C1 segment of cervical spinal cord (tissue), 14 donors: ENCODE measurements at places on chromosomes 7 and 10.

DNA sequence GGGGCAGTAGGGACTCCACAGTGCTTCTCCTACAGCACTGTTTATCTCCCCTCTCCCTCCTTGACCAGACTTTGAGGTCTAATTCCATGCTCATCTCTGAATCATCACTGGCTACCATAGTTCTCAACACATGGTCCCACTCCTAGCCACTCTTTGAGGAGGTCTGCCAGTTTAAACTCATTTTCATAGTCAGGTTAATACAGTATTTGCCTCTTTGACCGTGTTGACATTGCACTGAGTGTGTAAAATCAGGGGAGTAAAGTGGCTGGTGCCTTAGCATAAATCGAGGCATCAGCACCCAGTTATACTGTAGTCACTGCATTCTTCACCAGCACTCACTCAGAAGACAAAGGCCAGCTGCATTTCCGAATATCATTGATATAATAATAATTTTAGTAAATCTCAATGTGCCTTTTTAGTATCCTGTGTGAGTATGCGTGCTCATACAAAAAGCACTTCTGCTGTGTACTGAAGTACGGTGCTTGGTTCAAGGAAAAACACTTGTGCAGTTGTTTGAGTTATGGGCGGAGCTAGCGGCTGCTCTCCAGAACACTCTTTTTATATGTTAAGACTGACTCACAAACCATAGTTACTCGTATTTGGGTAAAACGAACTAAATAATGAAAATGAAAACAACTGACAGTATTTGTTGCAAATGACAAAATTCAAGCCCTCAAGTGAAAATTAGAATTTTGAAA, 89.7 kb downstream of the GALNT11 start:
- no peak for DNase-seq

DNA sequence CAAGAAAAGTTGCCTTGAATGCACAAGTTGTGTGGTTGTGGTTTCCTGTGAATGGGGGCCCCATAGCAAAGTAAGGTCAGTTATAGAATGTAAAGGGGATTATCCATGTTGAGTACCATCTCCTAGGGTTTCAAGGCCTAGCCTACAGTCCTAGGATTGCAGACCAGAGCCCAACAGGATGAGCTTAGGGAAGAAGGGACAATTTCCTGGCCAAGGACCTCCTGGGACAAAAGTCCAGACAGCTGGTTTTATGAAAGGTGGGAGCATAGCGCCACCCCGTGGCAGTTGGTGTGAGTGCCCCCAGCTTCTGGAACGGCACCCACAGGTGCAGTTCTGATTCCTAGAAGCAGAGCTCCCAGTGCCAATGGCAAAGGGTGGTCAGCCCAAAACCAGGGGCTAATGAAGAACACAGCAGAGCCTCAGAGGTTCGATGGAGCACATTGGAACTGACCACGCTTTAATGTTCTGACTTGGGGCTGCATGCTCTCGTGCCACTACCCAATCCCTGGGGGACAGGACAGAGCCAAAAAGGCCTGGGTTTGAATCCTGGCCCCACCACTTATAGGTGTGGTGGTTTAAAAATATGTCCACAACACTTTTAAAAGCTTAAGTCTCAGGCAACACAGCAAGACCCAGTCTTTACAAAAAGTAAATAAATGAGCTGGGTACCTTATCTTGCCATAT, 25.8 kb upstream of the TMEM120A start:
- peak; percentile 34 for DNase-seq

- peak; percentile 55 for DNase-seq
Observed at GRCh38 chr10:19817231-19817933, 1.1 kb downstream of the PLXDC2 start.

DNA sequence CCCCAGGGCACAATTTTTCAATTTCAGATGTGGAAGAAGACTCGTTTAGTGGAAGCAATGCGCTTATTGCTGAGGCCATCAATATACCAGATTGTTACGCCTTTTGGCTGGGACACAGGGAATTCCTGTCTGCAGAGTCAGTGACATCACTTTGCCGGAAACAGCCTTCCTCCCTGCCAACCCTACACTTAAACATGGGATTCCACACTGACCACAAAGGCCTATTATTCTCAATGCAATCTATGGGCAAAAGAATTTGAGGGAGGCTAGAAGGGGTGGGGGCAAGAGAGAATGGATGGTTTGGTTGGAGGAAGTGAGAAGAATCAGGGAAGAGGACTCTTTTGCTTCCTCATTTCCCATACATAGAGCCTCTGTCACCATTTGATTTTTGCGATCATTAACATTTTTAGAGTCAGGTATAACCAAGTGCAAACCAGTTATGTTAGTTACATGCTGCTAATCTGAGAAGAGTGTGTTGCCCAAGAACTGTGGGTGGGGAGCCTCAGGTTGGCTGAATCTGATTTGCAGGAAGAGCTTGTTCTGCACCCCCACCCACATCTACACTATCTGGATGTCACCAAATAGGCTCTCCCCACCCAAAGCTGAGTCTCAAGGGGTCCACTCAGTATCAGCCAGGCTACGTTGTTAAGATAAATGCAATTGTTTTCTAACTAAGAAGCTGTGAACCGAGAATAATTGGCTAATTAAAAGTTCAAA, 58.2 kb downstream of the ENTPD1 start:
- DNase-seq, result peak; percentile 9

- no peak for DNase-seq
Observed at GRCh38 chr7:130079846-130080394, 9.6 kb downstream of the KLHDC10 start.

GRCh38 chr10:4720463-4720862, 105.5 kb upstream of the AKR1E2 start:
- no peak for DNase-seq

DNA sequence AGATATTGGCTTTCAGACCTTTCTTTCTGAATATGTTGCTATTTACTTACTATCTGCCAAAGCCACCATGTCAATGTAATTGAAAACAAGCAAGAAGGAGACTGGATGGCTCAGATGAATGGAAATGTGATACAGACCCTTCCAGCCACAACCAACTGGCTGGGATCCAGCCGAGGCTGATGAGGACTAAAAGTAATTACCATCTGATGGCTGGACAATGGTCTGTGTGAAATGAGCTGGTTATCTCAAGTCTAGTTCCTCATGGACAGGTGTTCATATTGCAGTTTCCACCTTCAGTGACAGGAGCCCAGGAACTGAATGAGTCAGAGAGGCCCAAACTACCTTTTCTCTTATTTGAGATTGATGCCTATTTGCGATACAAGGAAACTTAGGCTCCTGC, 267.5 kb downstream of the GATA3 start:
- DNase-seq, result no peak

GRCh38 chr7:127901895-127902703, 129.1 kb downstream of the LRRC4 start:
- no peak for DNase-seq

GRCh38 chr10:35097510-35097909, 7.4 kb upstream of the CUL2 start:
- no peak for DNase-seq

GRCh38 chr10:132257271-132257670, 50.5 kb downstream of the STK32C start:
- no peak for DNase-seq

DNA sequence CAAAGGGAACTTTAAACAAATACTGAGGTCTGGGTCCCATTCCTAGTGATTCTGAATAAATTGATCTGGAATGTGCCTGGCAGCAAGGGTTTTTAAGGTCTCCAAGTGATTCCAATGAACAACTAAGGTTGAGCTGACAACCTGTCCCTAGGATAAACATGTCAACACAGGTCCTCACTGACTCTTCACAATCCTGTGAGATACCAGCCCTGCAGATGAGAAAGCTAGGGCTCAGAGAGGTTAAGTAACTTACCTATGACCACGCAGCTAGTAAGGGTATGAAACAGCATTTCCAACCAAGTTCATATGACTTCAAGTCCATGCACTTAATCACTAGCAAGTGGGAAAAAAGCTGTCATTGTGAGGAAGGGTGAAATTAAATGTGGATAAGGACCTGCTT, 44.0 kb downstream of the SEM1 start:
- no peak for DNase-seq

GRCh38 chr7:106597014-106597413, 63.9 kb downstream of the CCDC71L start:
- DNase-seq, result no peak

GRCh38 chr7:137670222-137671064, 176.3 kb downstream of the DGKI start:
- DNase-seq, result peak; percentile 5

DNA sequence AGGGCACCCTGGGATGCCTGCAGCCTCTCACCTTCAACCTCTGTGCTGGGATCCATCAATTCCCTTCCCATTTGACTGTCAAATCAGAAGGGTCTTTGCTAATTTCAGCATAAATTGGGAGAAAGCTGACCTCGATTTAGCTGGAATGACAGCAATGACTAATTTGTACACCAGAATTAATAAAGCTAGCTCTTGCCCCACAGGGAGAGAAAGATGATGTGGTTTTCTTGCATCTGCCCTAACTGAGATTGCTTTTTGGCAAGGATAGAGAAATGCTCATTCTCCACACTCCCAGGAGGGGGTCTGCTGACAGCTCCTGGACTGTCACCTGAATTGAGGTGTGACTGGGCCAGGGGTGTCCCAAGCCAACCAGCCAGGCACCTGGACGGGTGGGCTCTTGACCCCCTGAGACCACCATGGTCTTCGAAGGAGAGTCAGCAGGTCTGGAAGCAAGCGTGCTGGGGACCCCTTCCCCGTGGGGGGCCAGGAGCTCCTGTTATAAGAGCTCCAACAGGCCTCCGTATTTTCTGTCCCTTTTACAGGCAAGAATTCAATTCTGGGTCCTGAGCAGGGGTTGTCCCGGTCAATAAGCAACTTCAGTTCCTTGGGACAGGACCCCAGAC, 42.1 kb downstream of the RBM17 start:
- no peak for DNase-seq

- no peak for DNase-seq
Observed at GRCh38 chr7:91165006-91165845, 99.0 kb upstream of the FZD1 start.

DNA sequence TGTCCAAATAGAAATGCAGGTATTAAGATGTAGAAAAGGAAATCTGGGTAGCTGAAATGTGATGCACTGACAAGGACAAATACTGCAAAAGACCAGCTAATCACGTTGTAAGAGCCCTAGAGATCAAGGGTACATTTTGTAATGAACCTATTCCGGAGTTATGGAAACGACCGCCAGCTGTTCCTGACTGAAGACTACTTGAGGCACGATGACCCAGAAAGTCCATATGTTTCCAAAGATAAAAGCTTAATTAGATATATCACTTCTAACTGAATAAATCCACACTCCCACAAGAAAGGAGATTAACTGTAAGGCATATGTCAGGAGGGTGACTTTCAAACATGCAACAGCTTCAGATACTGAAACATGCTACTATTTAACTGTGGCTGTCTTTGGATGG, 253.5 kb downstream of the NSUN6 start:
- no peak for DNase-seq

DNA sequence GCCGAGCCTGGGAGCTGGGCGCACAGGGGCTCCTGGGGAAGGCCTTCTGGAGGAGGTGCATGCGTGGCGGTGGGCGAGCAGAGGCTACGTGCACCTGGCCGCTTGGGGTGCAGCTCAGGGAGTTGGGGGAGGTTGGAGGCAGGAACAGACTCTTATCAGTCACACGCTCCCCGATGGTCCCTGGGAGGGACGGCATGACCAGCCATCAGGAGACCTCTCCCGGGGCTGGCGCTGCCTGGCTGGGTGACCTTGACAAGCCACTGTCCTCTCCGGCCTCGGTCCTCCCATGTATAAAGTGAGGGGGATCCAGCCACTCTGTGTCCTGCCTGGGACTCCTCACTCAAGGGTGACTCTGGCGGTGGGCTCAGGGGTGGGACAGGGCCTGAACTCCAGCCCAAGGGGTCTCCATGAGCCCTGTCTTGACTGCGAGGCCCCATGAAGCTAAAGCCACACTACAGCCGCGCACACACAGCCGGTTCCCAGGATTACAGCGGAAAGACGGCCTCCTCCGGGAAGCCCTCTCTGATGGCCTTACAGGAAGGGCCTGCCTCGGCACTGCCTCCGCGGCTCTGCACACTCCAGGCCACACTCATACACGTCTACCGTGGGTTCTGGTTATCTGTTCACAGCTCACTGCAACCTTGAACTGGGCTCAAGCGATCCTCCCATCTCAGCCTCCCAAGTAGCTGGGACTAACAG, 2.3 kb downstream of the TMEM184A start:
- no peak for DNase-seq

GRCh38 chr10:113576852-113577251, 24.0 kb downstream of the HABP2 start:
- DNase-seq, result no peak

- DNase-seq, result no peak
Observed at GRCh38 chr7:69812756-69813155, 214.5 kb downstream of the AUTS2 start.

DNA sequence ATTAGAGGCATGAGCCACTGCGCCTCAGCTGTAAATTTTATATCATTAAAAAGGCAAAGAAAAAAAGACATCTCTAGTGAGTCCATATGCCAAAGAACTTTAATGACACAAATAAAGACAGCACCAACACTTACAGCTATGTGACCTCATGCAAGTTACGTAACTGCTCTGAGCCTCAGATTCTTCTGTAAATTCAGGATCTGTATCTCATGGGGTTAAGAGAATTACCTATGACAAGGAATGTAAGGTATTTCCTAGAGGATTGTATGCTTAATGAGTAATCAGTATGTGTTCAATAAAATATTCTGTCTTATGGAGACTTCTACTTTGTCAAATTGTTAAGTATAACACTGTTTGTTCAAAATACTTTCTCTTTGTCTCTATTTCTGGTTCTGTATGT, 274.0 kb upstream of the GLI3 start:
- DNase-seq, result no peak

- no peak for DNase-seq
Observed at GRCh38 chr7:16891338-16891737, 9.6 kb upstream of the AGR3 start.

DNA sequence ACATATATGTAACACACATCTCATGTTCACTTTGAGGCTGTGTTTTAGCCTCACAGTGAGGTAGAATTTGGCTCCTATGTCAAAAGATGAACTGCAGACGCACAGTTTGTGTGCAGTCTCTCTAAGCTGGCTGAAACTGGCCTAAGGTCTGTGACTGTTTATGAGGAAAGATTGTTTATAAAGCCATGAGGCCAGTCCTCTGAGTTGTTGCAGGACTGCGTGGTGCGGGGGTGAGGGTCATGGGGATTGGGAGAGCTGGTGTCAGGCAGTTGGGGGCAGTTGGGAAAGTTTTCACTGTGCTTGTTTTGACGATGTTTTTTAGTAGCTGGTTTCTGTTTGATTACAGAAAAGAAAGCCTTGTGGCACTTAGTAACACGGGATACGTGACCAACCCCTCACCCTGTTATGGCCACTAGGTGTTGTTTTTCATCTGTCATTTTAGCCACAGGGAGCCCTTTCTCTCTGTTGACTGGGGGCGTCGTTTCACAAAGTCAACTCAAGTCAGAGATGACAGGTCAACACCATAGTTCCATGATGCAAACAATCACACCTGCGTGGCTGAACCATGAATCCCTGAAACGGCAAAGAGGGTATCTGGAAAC, 310.9 kb downstream of the CCDC3 start:
- no peak for DNase-seq
